ENCODE measurements at places on chromosomes 7 and 10.

DNA sequence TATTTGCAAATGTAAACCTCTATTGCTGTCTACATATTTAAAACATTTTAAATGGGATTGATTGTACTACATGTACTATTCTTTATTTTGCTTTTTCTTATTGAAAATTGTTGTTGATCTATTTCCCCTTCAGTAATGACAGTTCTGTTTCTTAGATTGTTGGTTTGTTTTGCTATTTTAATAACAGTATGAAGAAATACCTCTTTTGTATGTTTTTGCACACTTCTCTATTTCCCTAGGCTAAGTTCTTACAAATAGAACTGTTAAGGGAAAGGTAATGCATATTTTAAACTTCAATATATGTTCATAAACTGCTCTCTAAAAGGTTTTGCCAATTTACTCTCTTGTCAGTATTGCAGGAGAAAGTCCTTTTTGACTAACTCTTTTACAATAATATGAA is 195.0 kb upstream of the PRPS1L1 start:
- no peak for DNase-seq

GRCh38 chr10:10941127-10941730 is 76.4 kb upstream of the CELF2 start:
- no peak for DNase-seq

DNA sequence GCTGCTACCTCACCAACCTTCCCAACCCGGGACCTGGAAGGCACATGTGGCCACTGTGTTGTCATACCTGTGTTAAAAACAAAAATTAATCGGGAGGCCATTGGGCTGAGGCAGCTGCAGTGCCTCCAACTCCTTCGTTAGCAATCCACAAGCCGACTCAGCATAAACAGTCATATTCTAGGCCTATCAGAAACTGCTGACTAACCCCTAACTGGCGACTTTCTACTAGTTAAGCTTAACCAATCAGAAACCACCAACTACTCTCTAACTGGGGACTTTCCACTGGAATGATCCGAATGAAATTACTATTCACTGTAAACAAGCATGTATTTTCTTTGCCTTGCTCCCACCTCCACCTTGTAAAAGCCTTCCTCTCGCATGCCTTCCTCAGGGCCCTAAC is 14.1 kb upstream of the TMEM72 start:
- no peak for DNase-seq

DNA sequence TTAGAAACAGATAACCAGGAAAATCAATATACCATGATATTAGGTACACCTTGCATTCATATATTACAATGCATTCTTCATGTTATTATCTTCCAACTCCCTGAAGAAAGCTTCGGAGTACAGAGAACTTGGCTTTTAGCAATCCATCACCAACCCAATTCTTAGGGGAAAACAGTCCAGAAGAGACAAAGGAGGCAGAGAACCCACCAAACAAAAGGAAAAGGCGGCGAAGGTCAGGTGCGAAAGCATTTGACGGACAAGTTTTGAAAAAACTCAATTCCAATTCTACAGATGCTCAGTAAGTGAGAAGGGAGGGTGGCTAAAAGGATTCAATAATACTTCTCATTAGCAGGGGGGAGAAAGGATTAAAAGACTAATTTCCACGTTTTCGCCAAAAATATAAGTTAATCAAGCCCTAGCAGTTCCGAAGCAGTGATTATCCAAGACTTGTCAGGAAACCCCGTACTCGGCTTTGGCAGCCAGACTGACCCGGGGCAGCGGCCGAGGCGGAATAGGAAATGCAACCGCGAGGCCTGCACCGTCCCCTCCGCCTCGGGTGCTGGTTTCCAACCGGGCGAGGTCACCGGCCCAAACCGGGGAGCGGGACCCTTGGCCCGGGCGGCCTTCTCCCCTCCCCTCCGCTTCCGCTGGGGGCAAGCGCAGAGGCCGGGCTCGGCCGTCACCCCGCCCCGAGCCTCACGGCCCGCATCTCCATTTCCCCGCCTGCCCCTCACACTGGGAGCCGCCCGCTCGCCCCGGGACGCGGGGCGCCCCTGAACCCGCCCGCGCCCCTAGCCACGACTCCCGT is 747 bp downstream of the GDI2 start:
- DNase-seq: peak; percentile 50

DNA sequence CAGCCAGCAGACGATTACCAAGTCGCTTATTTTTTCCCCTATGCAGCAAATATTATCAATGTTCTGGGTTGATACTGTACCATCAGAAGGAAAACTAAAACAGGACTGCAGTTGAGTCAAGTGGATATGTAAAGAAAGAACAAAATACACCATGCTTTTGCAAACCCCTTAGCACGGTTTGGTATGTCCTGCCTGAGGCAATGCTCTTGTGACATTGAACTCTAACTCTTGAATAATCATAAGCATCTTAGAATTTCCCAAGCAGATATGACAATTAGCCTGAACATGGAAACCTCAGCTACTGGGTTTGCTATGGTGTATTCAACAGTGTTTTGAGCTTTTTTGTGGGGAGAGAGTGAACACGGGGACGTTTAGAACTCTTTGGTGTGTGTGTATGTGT is 107.4 kb downstream of the ETV1 start:
- no peak for DNase-seq

- no peak for DNase-seq
These were observed 144.3 kb downstream of the KCNMA1 start for GRCh38 chr10:77493239-77493806.

- no peak for DNase-seq
These were observed 91.0 kb downstream of the AKR1D1 start for GRCh38 chr7:138167222-138167621.

GRCh38 chr7:4302203-4302905 is 379.7 kb upstream of the FOXK1 start:
- DNase-seq: no peak

- DNase-seq: no peak
These were observed 217.7 kb downstream of the TMEM178B start for GRCh38 chr7:141291541-141291940.

GRCh38 chr10:34254596-34254995 is 560.5 kb downstream of the PARD3 start:
- no peak for DNase-seq

- no peak for DNase-seq
These were observed 95.7 kb upstream of the CELF2 start for GRCh38 chr10:10921826-10922461.

DNA sequence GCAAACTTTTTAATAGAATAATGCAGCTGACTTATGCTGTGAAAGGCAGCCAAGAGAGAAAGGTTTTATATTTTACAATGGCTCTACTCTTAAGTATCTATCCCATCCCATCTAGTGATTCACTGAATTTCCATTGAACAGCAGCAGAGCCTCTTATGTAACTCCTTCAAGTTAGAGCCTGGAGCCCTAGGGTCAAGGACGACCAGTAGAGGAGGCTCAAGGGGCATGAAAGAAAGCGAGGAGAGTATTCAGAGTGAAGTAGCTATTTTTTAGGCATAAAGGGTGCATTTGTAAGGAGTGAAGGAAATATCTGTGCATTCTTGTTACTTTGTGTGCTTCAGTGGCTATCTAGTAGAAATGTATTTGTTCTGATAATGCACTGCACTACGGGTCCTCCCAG is 180.2 kb upstream of the TPK1 start:
- DNase-seq: peak; percentile 4

GRCh38 chr10:7188456-7189050 is 222.3 kb downstream of the SFMBT2 start:
- DNase-seq: no peak

DNA sequence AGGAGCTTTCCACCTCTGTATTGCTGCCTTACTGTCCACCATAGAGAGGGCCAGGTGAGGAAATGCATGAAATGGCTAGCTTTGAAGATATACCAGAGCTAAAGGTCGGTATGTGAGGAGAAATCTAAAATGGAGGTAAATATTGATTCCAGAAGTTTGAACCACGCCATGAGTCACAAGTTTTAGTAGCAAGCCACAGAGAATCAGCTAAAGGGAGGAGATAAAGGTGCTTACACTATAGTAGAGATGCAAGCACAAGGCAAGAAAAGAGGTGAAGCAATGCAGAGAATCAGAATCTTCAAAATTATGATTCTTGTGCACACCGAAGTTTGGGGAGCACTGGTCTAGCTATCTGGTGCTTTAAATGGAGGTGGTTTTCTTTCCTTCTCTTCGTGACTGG is 3.0 kb upstream of the GSAP start:
- no peak for DNase-seq

- peak; percentile 53 for DNase-seq
These were observed 398 bp downstream of the DENND11 start for GRCh38 chr7:141701489-141702046.

DNA sequence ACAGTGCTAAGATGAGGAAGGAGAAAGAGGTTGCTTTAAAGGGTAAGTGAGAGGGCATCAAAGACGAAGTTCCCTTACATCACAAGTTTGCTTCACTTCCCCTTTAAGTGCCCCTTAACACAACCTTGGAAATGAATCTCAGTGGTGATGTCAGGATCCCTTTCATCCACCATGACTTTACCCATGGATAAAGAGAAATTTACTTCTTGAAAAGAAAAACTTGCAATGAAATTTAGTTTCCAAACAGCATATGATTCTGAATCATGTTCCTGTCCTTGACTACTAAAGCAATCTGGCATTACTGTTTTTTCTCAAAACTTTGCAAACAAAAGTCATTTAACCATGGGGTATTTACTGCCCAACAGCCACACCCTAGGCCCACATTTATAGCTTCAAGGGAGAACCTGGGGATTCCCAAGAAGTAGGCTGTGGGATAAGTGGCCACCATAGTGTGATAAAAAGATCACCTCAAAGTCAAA is 135.9 kb downstream of the ITGB8 start:
- no peak for DNase-seq

- DNase-seq: peak; percentile 49
These were observed 452 bp downstream of the SEMA3C start for GRCh38 chr7:80918399-80918798.

DNA sequence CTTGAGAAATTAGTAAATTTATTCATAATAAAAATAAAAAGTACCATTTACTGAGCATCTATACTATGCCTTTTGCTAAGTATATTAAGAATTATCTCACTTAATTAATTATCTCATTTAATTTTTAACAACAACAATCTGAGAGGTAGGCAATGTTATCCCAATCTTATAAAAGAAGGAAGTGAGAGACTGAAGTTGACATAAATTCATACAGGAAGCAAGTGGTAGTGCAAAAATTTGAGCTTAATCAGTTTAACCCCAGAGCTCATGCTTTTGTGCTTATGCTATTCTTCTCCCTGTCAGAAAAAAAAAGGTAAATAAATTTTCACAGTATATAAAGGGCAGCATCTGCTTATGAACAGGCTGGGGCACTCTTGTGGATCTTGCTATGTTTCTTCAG is 2.7 kb upstream of the LIPF start:
- no peak for DNase-seq

DNA sequence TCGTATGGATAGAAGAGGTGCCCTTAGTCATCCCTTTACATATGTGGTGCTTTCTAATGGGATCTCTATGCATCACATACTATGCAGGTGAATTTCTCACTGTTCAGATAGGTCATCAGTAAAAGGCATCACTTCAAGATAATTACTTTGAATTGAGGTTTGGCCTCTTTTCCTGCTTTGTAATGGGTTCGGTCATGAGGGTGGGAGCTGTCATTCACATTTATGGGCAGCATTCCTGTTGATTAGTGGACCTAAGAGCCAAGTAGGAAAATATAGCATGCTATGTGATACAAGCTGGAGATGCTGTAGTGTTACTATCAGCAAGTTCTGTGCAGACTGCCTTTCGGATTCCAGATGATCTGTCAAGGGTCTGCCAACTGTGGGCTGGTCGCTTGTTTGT is 156.3 kb downstream of the LCOR start:
- DNase-seq: no peak

GRCh38 chr7:90645784-90646183 is 49.7 kb downstream of the CDK14 start:
- no peak for DNase-seq

- DNase-seq: no peak
These were observed 86.2 kb downstream of the CXCL12 start for GRCh38 chr10:44298713-44299112.

GRCh38 chr10:88161070-88161469 is 297.6 kb downstream of the PTEN start:
- DNase-seq: no peak

DNA sequence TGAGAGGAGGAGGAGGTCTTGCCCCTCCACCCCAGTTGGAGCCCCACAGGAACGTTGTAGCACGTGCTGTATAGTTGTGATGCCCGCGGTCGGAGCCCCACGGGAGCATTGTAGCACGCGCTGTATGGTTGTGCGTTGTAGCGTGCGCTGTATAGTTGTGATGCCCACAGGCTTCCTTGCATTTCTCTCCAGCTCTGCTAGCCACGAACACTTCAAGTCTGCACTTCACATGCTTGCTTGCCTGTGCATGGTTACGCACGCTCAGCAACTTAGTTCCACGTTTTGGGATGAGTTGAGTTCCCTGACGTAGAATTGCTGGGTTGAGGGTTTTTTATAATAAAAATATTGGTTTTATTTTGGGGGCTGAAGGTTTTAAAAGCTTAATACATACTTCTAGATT is 41.6 kb downstream of the DNAJB6 start:
- no peak for DNase-seq

All from NCI-H526 (cell line).